Right hindlimb (tissue), 1 donor: ENCODE measurements at places on chromosomes 13 and 19.

- no peak for DNase-seq
Observed at GRCh38 chr13:27973291-27973690, 4.2 kb upstream of the CDX2 start.

DNA sequence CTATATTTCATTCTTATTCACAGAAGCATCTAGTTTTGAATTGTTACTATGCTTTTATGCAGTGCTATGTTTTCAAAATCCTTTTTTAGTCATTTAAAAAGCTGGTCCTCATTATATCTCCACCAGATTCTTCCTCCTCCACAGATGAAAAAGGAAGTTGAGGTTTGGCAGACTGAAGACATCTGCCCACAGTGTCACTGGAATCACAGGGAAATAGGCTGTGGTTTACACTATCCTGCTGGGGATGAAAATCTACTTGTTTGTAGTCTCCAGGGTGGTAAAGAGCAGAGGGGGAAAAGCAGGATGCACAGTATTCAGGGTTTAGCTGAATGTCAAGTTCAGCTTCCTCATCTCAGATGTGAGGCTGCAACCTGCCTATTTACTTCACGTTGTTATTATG, 351.2 kb downstream of the DNAJC15 start:
- DNase-seq = no peak

GRCh38 chr13:88752041-88752440, 1080.9 kb downstream of the SLITRK5 start:
- DNase-seq = no peak

GRCh38 chr13:72726726-72727416, 558 bp downstream of the MZT1 start:
- peak; percentile 58 for DNase-seq

DNA sequence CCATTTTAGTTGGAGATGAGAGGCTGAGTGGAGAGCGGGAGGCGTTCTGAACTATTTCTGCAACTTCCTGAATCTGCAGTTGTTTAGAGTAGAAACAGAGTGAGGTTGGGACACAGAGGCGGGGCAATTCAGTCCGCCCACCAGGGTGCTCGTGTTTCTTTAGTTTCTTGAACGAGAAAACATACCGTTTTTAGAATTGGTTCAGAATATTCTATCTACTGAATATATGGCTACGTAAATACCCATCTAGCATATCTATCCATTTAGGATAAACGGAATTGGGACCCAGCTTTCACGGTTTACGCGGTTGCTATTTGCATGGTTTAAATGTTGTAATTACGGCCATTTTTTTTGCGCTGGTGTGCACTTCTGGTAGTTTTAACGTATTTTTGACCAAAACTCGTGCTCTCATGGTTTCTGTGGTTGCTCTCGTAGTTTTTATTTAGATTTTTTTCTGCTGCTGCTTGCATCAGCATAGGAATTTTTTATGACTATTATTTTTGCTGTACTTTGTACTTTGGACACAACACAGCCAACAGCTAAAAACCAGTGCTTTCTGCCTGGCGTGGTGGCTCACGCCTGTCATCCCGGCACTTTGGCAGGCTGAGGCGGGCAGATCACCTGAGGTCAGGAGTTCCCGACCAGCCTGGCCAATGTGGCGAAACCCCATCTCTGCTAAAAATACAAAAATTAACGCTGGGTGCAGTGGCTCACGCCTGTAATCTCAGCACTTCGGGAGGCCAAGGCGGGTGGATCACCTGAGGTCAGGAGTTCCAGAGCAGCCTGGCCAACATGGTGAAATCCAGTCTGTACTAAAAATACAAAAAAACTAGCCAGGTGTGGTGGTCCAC, 32.7 kb downstream of the TIMM13 start:
- DNase-seq = no peak

DNA sequence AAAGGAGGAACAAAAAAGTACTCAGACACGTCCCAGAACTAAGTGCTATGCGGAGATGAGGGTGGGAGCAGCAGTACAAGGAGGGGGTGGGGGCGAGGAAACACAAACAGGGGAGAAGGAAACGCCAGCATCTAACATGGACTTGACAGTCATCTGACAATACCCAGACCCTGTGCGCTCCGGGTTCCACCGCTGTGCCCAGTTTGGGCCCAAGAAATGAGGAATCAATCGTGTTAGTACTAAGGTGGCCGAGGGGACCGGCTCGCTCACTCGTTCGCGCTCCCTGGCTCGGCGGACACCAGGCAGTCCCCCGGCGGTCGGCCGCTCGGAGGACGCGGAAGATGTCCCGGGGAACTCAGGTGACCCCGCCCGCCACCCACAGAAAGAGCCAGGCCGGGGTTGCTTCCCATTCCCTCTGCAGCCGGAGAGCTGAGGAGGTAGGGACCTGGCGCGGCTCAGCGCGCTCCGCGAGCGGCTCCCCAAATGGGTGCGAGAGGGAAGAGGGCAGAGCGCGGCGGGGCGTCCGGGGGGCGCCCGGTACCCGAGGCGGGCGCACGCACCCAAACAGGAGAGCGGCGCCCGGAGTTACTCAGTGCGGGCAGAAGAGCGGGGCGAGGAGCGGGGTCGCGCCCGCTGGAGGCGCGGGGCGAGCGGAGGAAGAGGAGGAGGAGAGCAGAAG, 616 bp downstream of the TSHZ3 start:
- DNase-seq = peak; percentile 48

DNA sequence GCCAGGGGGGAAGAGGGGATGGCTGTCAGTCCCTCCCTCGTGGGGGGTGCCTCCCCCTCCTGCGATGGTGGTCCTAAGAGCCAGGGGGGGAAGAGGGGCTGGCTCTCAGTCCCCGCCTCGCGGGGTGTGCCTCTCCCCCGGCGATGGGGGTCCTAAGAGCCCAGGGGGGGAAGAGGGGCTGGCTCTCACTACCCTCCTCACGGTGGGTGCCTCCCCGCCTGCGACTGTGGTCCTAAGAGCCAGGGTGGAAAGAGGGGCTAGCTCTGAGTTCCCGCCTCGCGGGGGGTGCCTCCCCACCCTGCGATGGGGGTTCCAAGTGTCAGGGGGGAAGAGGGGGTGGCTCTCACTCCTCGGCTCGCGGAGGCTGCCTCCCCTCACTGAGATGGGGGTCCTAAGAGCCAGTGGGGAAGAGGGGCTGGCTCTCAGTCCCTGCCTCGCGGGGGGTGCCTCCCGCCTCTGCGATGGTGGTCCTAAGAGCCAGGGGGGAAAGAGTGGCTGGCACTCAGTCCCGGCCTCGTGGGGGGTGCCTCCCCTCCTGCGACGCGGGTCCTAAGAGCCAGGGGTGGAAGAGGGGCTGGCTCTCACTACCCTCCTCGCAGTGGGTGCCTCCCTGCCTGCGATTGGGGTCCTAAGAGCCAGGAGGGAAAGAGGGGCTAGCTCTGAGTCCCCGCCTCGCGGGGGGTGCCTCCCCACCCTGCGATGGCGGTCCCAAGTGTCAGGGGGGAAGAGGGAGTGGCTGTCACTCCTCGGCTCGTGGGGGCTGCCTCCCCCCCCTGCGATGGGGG, 2325.6 kb upstream of the PCDH20 start:
- DNase-seq = no peak
